ENCODE measurements at places on chromosomes 6 and 20.

GRCh38 chr20:48414786-48415185 is 413.0 kb downstream of the PREX1 start:
- DNase-seq, result no peak

GRCh38 chr6:47854971-47855370 is 73.1 kb downstream of the OPN5 start:
- no peak for DNase-seq

- DNase-seq, result peak; percentile 68
These were observed 15.0 kb upstream of the TFAP2A start for GRCh38 chr6:10429638-10430427.

GRCh38 chr6:109242925-109243324 is 139.3 kb downstream of the CD164 start:
- DNase-seq, result no peak

GRCh38 chr6:52697903-52698302 is 27.0 kb downstream of the TMEM14A start:
- peak; percentile 27 for DNase-seq
